Breast epithelium (tissue), 4 donors: ENCODE measurements at places on chromosomes 12 and 14.

DNA sequence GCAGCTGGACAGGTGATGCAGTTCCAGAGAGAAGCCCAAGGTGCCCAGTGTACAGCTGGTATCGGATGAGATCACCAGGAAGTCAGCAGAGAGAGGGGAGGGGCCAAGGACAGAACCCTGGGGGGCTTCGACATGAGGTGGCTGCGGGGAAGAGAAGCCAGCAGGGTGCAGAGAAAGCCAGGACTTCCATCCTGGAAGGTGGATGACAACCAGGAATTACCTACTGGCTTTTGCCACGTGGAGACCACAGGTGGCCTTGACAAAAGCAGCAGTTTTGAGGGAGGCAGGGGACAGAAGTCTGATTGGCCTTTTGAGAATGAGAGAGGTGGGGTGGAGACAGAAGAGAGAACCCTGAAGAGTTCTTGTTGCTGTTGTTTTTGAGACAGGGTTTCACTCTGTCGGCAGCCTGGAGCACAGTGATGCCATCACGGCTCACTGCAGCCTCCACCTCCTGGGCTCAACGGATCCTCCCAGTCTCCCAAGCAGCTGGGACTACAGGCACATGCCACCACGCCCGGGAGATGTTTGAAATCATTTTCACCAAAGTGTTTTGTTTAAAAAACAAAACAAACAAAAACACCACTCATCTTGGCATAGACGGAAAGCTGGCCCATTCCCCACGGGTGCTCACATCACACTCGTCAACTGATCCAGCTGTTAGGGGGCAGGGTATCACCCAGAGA is 35.2 kb downstream of the CDC42BPB start:
- no peak for DNase-seq

GRCh38 chr12:123071099-123071800 is 79.6 kb downstream of the PITPNM2 start:
- DNase-seq: no peak

DNA sequence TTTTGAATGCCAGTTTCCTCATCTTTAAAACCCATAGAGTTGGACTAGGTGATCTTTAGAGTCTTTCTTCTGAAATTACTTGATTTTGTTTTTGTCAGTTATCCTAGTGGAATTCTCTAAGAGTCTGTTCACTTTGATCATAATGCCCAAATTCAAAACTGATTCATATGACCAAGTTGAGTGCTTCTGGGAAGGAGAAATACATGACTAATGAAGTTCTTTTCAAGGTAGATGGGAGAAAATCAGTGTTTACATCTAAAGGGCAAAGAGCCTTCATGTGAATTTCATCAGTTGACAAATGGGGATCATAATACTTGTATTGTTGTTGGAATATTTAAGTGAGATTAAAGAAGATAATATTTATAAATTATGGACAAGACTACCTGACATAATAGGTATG is 53.2 kb downstream of the ERC1 start:
- no peak for DNase-seq

DNA sequence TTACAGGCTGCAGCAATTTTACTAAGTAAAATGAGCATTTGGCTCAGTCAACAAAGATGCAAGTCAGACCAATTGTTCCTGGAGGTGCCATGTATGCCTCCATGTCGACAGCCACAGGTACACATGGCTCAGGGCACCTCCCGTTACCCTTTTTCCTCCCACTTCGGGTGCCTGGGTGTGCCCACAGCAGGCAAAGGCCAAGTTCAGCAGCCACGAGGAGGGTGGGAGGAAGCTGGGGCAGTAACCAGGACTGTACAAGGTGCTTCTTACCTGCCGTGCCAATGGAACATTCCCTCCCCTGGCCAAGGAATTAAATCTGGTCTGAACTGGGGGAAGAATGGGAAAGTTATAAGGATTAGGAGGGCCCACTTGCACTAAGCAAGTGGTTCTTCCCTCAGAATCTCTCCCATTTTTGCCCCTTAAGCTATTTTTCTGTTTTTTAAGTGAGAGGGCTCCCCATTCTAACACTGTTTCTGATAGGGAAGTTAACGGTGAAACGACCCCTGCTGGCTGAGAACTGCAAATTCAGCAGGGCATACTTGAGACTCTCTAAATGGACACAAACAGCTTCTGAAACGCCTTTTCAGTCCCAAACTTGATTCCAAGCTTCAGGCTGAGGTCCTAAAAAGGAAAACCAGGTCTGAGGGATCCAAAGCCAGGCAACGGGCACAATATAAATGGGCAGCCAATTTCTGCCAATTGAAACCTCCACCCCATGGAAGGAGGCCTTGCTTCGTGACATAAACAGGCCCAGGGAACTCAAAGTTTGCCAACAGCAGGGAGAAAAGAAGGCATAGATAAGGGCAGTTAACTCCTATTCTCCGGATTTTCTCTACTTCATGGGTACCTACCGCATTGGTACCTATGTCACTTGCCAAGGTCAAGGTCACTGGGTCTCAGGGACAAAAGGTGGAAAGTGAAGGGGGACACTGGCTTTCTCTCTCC is 24.8 kb downstream of the CLECL1 start:
- no peak for DNase-seq

DNA sequence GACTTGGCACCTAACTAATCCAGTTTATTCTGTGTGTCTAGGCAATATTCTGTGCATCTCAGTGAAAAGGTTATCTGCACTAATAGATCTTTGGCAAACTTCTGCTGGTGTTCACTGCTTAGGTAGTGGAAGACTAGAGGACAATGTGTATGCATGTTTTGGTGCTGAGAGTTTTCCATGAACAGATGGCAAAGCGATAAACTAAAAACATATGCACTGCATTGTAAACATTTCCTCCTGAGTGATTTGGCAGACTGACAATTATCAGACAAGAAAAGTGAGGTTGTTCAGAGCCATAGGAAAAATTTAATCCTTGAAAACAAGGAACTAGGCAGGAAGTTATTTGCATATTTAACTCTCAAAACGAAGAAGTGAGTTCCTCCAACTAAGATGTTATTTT is 400.4 kb downstream of the ATP23 start:
- no peak for DNase-seq

DNA sequence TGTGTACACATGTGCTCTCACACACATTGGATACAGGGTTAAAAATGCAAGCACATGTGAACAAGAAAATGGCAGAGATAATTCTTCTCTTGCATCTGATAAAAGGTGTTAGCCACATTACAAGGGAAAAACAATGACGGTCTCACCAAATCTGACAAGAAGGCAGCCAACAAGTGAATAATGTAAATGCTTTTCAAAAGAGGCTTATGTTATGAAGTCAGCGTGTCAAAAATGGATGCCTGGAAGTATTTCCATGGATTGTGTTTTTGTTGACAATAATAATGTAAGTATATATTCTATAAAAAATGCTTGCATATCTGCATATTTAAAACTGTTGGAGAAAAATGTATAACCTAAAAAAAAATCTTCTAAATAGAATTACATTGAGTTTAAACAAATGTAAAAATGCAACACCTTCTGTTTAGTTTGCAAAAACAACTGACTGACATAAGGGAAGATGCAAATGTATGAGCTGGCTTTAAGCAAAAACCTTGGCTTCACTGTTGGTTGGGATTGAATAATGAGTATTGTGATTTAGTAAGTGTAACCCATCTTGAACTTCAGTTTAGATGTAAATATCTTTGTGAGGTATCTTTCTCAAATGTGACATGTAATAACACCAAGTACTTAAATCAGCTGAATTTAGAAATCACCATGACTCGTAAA is 424.9 kb downstream of the PDZRN4 start:
- DNase-seq: no peak

- DNase-seq: no peak
These were observed 47.9 kb upstream of the MEG3 start for GRCh38 chr14:100777818-100778525.

DNA sequence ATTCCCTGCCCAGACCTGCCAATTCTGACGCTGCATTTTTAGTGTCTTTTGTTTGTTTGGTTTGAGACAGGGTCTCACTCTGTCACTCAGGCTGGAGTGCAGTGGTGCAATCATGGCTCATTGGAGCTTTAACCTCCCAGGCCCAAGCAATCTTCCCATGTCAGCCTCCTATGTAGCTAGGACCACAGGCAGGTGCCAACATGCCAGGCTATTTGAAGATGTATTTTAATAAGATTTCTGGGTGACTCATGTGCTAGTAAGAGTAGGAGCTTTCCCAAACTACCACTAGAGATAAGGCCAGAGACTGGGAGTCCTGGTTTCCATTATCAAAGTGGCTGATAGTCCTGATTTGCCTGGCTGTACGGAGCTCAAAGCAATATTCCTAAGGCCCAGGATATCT is 693.3 kb downstream of the MED13L start:
- no peak for DNase-seq

GRCh38 chr12:52360106-52360662 is 7.1 kb downstream of the KRT85 start:
- DNase-seq: no peak

GRCh38 chr14:75840911-75841310 is 140.9 kb downstream of the TGFB3 start:
- DNase-seq: no peak

GRCh38 chr12:22340143-22340542 is 5.6 kb upstream of the ST8SIA1 start:
- DNase-seq: no peak

- no peak for DNase-seq
These were observed 5.2 kb downstream of the LRRK2 start for GRCh38 chr12:40229690-40230651.

- DNase-seq: no peak
These were observed 180.4 kb upstream of the ATP2B1 start for GRCh38 chr12:89889062-89889461.

GRCh38 chr12:9123781-9124382 is 8.2 kb upstream of the A2M start:
- DNase-seq: no peak

DNA sequence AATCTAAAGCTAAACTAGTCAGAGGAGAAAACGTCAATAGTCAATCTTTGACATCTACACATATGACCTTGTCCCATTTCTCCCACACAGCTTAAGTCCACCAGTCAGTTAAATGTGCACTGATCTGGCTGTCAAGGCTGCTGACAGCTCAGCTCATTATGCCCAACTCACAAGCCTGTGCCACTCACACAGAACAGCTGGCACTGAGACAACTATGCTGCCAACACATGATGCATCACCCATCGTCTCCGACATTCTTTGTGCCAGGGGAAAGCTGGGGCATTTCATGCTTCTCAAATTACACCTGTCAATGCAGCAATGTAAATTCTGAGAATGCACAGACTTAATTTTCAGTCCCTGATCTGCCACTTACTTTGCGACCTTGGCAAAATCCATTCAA is 25.3 kb downstream of the GNS start:
- DNase-seq: no peak

GRCh38 chr12:42794806-42795205 is 205.3 kb upstream of the PRICKLE1 start:
- no peak for DNase-seq

DNA sequence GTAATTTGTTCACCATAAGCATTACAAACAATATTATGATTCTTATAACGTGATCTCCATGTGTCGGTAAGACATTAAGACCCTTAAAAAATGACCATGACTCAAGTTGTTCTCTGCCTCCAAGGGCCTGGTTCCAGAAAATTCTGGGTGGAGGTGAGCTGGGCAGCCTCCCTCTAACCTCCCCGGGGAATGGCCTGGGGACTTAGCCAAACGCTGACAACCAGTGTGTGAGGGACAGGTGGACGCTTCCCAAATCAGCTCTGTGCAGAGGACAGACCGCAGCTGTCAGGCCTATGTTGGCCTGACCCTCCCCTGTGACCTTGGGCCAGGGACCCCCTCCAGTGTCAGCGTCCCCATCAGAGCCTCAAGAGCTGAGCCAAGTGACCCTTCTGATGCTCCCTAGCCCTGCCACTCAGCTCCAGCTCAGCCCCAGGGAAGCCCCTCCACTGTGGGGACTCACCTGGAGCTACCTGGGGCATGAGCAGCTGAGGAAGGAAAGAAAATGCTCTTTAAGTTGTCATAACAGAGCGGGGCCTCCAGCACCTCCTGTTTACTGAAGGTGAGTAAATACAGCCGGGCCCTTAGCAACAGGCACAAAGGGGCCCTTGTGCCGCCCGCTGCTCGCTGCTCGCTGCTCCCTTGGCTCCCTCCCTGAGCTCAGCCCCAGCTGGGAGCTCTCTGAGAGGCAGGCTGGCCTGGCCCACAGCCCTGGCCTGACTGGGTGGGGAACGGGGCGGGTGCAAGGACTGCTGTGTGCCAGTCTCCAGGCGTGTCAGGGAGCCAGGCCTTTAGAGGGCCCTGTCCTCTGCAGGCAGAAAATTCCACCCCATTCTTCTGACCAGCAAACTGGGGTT is 116.6 kb downstream of the CALM1 start:
- peak; percentile 91 for DNase-seq

DNA sequence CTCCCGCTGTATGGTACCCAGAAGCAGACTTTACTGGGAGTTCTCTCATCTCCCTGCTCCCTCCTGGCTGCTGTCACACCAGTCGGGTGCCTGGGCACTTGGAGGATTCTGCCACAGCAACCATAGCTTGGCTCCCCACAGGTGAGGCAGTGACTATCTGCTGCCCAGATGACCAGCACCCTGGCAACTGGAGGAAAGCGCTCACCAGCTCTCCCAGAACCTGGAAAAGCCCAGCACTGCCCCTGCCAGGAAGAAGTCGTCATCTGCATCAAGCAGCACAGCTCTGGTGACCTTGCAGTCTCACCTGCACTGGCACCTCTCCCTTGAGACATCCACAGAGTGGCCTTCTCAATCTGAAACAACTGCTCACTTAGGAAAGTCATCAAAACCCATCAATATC is 31.9 kb upstream of the TC2N start:
- peak; percentile 54 for DNase-seq
